ENCODE measurements at places on chromosomes 2 and 18. TPM values are rescaled to one million over a fixed set of nuclear protein-coding genes. Genes with fewer than 3 reads are reported as not detected.

The SEC11C gene
- 54.4 TPM for total RNA-seq

The SLC9A4 gene
- total RNA-seq: not detected

The TMEM182 gene
- total RNA-seq: 4.4 TPM

The GALNT13 gene
- 9.1 TPM for total RNA-seq

The SPATA3 gene
- total RNA-seq: not detected

The UGT1A6 gene
- total RNA-seq: 1.1 TPM

The IDH1 gene
- total RNA-seq: 73.0 TPM

The NOL4 gene
- total RNA-seq: not detected

The GKN1 gene
- total RNA-seq: 0.94 TPM

The SGO2 gene
- total RNA-seq: 12.3 TPM

The SIX3 gene
- total RNA-seq: 2.9 TPM
